ENCODE measurements at places on chromosomes 3 and 15.

- DNase-seq: no peak
Observed at GRCh38 chr3:194404365-194405140, 5.5 kb upstream of the GP5 start.

- DNase-seq: no peak
Observed at GRCh38 chr15:92306663-92307062, 87.0 kb upstream of the ST8SIA2 start.

DNA sequence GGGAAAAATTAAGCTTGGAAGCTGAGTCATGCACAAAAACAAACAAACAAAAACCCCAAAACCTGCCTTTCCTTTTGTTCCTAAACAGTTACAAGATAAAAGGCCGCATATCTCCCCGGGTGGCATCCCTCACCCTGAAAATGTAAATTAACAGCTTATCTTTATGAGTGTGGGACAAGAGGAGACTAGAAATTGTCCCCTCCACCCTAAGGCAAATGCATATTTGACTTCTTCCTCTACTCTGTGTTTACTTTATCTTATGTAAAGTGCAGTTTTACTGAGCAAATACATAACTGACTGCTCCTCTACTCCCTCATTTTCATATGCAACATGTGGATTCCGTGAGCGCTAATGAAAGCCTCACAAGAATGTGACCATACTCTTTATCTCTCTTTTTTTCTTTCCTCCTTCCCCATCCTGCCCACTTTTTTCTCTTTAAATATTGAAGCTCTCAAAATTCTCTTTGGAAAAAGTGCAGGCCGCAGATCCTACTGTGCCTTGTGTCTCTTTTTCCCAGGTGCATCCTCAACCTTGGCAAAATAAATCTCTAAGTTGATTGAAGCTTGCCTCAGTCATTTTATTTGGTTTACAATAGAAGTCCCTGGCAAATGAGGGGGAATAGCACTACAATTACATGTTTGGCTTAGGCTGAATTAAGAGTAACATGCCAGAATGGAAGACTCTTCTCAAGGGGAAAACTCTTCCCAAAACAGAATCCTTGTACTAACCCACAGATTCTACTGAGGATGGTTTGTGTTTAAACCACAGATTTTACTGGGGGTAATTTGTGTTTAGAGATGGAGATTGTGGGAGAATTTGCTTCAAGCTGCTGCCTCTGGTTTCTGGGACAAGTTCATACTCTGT lies 72.7 kb upstream of the WDR72 start:
- DNase-seq: no peak

DNA sequence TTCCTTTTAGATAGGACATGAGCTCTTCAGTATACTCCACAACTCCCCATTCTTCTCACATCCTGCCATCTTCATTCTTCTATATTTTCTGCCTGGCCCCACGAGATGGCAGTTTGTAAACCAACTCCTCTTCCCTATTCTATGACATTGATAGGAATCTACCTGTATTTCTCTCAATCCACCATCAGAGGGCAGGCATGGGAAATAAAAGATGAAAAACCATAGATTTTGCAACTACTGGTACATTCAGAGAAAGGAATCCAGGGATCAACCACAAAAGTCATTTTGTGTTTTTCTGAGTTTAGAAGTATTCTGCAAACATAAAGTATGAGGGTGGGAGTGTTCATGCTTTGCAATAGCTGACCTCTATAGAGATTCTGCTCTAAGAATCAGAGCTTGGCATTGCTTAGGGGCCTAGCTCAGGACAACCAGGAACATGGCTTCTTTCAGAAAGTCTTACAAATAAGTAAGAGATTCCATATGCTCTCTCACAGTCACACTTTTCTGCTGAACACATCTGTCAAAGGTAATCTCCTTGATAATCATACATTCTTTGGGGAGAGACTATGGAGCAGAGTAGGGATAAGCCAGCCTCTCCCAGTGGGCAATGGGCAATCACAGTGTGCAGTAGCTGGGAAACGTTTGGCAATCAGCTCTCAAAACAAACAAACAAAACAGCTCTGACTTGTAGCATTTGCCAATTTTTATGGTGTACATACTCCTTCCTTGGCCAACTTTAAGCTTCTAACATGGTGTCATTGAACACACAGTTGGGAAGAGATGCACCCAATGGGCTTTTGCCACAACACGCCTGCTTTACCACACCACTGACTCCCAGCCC lies 43.1 kb upstream of the SLC25A36 start:
- peak; percentile 1 for DNase-seq

- no peak for DNase-seq
Observed at GRCh38 chr3:97959872-97960271, 12.4 kb downstream of the RIOX2 start.

DNA sequence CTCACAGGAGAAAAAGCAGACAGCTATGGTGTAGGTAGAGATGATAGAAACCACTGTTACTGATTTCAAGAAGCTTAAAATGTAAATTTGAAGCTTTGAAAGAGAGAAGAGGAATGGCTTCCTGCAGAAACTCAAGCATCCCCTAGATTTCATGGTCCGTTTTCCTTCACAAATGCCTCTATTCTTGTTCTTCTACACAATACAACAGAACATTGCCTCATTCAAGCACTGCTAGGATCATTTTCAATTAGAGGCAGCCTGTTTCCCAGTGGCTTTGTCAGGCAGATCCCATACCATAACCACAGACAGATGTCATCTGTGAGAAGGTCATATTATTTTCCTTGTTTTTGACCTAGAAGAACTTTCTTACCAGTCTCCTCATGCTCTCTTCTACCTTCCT lies 77.9 kb upstream of the SPRED1 start:
- no peak for DNase-seq

DNA sequence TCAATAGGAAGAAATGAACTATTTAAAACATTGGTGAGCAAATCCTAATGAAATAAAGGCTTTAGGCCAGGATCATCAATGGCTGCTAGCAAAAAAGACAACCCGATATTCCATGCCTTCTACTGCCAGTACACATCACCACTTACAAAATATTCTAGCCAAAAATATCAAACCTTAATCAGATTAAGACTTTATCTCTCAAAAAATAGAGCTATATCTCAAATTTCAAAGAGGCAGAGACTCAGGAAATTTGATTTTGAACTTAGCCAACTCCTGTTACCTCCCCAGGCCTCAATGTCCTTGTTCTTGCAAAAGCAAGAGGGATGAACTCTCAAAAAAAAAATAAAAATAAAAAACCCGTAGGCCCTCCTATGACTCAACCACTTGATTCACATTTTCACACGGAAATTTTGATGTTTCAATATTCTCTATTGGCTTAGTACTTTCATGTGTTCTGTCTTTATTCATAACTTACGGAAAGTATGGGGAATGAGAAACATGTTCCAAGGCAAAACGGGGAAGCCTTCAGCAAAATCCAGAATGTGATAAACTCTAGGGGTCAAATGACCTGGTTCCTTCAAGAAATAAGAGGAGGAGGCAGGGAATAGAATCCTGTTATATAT lies 273.3 kb upstream of the ZPLD1 start:
- DNase-seq: no peak

- no peak for DNase-seq
Observed at GRCh38 chr15:57854531-57854930, 148.0 kb downstream of the POLR2M start.

DNA sequence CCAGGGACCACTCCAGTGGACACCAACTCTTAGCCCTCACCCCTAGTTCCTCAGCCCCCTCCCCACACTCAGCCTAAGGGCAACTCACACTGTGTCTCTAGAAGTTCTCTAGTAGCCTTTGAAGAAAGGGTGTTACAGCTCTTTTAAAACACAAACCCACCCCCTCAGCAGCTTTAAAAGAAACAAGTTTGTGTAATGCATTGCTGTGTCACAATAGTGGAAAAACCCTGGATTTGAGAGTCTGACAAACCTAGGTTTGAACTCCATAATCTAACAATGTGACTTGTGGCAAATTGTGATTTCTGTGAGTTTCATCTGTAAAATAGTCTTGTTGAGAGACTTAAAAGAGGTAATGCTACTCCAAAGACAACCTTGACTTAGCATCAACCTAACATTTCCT lies 54.0 kb downstream of the PLCH1 start:
- DNase-seq: no peak

GRCh38 chr3:113697500-113698090 lies 1.2 kb upstream of the USF3 start:
- no peak for DNase-seq

DNA sequence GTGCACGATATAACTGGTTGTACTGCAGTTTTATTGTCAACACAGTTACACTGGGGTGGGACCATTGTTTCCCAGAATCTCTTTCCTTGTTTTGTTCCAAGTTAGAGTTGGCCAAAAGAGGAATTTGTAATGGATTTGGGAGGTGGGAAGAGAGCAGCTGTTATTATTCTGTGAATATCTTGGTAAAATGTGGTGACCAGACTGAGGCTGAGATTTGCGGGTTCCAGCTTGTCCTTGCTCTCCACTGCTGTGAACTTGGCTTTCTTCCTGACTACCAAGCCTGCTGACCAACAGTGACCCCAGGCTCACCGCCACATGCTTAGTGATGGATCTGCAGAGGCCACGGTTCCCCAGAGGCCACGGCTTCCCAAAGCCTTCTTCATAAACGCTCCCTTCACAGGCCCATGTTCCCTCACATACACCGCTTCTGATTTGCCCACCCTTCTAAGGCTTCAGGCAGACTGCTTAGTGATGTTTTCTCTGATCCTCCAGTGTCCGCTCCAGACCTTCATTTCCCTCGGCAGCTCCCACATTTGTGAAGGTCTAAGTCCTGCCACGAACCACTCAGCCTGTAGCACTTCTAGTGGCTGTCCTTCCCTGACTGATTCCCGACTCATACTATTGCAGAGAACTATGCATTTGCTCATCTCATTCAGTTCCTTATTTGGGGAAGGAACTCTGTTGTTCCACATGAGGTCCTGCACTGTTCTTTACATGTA lies 525.5 kb upstream of the RGMA start:
- DNase-seq: no peak

DNA sequence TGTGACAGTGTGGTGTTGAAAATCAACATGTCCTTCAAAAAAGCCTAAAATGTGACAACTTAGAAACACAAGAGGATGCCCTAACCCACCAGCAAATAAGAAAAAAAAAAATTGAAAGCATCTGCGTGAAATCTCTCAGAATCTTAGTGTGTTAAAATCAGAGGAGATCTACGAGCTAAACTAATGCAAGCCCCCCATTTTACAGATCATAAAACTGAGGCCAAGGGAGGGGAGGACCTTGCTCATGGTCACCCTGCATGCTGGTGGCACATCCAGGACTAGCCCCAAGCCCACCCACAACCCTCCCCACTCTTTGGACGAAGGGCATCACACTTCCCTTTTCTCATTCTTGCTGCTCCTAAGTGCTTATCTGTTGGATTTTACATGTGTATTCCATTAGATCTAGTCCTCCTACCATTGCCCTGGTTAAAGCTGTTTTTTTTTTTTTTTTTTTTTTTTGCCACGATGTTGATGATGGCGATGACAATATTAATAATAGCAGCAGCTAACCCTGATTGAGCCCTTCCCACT lies 29.1 kb upstream of the NOX5 start:
- DNase-seq: no peak

GRCh38 chr3:40265181-40265580 lies 44.3 kb upstream of the EIF1B start:
- DNase-seq: no peak

DNA sequence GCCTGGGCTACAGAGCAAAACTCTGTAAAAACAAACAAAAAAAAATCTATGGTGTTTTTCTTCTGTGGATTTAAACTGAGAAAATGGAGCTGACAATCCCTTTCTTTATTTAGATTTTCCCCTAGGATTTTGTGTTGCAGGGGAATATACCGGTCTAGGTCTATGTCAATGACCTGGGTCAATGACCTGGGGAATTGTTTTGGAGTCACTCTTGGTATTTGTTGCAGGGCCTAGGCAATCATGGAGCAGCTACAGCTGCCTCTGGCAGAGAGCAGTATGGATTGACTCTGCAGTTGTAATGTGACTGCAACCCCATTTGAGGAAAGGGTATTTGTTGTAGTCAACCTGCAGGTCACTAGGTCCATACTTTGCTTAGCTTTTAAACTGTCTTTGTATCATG lies 37.6 kb upstream of the SLC7A14 start:
- DNase-seq: no peak

- DNase-seq: no peak
Observed at GRCh38 chr15:68271854-68272471, 5.6 kb upstream of the FEM1B start.

DNA sequence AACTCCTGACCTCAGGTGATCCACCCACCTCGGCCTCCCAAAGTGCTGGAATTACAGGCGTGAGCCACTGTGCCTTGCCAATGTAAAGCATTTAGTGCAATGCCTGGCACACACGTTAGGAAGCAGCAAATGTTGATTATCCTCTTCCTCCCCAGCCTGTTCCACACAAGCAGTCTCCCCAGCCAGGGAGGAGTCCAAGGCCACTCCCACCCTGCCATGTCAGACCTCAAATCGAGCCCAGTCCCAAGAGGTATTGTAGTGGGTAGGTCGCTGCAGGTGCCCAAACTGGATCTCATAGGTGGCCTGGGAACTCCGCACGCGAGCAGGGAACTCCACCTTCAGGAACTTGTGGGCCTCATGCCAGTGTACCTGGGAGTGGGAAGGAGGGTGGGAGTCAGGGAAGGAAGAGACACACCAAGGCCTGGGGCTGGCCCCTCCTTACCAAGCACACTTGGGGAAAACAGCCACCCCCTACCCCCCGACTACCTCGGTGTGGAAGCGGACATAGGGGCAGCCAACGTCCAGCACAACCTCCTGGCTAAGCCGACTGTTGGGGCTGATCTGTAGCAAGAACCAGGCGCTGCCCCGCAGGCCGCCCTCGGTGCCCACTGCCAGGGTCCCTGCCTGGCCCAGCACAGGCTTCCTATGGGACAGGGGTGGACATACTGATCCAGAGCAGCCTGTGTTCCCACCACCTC lies 10.3 kb downstream of the MAN2C1 start:
- no peak for DNase-seq

DNA sequence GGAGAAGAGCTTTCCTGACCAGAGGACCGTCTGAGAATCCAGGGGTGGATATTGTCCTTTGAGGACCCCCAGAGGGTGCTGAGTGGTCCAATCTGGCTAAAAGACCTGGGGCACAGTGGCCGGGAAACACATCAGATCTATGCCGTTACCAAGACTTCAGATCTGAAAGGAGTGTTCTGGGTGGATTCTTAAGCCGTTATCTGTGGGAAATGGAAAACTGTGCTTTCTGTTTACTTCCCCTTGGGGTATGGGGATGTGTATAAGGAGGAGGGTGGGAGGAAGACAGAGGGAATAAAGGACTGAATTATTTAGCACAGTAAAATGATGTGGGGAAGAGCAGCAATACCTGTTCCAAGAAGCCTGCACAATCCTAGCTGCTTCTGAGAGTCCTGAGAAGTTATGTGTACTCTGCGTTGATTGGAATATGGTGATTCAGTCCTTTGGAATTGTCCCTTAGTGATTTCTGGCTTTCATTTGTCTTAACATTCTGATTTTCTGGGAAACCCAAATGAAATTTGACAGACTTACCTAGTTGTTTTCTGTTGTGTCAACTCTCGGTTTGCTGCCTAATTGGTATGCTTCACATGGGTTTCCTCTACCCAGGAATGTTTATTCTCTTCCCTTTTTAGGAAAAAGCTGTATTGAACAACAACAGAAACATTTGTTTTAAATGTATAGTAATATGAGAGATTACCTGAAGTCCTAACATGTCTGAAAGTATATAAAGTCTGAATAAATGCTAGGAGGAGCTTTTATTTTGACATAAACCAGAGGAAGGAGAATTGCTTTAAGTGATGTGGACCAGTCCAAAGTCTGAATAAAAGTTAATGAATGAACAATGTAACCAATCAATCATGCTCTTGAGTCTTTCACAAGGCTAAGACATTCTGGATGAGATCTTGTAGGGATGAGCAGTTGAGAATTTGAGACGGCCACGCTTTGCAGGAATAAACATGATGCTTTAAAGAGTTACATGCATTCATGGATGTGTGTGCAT lies 427.1 kb upstream of the C2CD4B start:
- DNase-seq: no peak

All from bone marrow (tissue), 2 donors.